SIG-M5 (cell line): ENCODE measurements at places on chromosomes 16 and 17.

GRCh38 chr17:47846716-47847340, 4.1 kb downstream of the SP6 start:
- DNase-seq: no peak

DNA sequence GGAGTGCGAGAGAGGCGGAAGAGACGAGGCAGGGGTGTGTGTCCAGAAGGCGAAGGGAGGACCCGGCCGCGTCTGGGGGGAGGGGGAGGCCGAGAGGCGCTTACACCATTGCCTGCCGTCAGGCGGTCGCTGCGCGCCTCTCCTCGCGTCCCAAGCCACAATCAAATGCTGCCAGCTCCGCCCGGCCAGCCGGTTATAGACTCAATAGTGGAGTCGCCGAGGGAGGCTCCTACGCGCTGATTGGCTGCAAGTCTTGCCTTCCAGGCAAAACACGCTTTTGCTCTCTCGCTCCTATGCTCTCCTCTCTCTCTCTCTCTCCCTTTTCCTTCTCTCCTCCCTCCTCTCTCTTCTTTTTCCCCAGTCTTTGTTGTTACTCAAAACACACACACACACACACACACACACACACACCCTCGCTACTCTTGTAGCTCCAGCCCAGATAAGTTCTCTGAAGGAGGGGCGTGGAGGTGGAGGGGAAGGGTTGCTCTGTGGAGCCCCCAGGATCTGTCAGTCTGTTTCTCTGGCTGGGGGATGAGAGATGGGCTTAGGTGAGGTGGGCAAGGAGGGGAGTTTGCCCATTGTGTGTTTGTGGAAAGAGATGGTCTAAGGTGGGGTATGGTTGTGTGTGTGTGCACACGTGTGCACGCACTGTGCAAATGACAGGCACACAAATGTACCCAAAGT, at the start of gene DLX3:
TSS of gene DLX3 (minus strand) at position 170 of the 684 bp plus-strand sequence. CDS start 226 bp downstream, outside the sequence.
- no peak for DNase-seq

- no peak for DNase-seq
Observed at GRCh38 chr17:5211458-5211857, 19.8 kb upstream of the ZNF594 start.

DNA sequence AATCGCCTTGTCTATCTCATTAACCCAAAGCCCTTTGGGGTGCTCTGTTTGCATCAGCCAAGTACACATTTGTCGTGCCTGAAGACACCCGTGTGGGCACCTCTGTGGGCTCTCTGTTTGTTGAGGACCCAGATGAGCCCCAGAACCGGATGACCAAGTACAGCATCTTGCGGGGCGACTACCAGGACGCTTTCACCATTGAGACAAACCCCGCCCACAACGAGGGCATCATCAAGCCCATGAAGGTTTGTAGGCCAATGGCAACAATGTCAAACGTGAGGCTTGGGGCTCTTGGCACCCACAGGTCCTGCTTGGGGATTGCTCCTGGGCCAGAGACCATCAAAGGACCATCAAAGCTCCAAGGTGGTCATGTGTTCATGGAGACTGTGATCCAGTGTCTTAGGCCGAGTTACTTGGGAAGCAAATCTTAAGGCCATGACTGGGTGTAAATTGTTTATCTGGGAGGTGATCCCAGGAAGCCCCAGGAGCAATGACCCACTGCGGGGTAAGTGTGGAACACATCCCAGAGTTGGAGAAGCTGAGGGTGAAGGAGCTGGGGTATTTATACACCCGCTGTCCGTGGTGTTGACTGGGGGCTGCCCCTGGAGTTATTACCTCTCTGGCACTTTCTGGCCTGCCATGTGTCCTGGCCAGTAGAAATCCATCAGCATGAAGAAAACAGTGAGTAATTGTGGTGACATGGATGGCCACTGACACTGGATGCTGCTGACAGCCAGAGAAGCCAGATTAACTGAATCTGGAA, 24.0 kb downstream of the CDH5 start:
- DNase-seq: no peak

- no peak for DNase-seq
Observed at GRCh38 chr17:33328129-33328528, 35.0 kb upstream of the ASIC2 start.

DNA sequence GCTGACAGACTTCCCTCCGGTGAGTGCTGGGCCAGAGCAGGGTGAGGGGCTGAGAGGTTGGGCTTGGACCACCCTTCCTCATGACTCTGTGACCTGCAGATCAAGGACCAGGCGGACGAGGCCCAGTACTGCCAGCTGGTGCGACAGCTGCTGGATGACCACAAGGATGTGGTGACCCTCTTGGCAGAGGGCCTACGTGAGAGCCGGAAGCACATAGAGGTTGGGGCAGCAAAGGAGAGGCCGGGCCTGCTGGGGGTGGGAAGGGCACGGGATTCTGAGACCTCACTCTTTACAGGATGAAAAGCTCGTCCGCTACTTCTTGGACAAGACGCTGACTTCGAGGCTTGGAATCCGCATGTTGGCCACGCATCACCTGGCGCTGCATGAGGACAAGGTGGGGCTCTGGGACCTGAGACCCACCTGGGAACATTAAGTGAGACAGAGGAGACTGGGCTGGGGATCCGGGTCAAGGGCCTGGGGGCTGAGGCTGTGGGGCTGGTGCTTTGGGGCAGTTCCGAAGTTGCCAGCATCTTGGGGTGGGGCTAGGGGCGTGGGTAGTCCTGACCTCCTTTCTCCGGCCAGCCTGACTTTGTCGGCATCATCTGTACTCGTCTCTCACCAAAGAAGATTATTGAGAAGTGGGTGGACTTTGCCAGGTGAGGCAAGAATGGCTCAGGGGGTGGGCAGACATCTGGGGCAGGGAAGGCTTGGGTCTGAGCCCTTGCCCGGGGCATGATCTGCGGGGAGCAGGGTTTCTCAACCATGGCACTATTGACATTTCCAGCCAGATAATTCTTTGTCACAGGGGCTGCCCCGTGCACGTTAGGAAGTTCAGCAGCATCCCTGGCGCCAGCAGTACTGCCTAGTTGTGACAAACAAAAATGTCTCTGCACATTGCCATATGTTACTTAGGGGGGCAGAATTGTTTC, 2.2 kb downstream of the BCKDK start:
- no peak for DNase-seq

DNA sequence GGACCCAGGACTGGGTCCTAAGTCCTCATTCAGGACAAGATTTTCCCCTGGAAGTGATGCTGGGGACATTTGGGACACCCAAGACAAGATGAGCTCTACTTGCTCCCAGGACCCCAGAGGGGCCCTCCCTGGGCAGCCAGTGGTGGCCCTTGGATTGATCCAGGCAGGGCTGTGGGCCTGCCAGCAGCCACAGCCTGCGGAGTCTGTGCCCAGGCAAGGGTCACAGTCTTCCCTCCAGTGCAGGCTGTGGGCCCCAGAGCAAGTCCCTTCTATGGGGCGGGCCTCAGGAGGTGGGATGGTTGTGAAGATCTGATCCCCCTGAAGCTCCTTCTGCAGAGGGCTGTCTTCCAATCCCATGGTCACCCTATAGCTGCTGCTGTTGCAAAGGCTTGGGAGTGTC, 12.6 kb downstream of the CA7 start:
- DNase-seq: no peak
